A549 treated with AZD2906 at 1 μM for 4 hours (cell line): ENCODE measurements at places on chromosomes 13 and 19. TPM values are rescaled to one million over a fixed set of nuclear protein-coding genes. Genes with fewer than 3 reads are reported as not detected.

Gene NANOS2
- not detected in 5 replicates for total RNA-seq

Gene SWSAP1
- 1.3 to 2.1 TPM (median 1.8 TPM) in 5 replicates for total RNA-seq

Gene LRRC4B
- 0.41 to 0.55 TPM (median 0.44 TPM) in 5 replicates for total RNA-seq

Gene ZNF723
- not detected in 5 replicates for total RNA-seq

Gene CAPN12
- 4.5 to 7.3 TPM (median 6.3 TPM) in 5 replicates for total RNA-seq

Gene CGB5
- 0.52 to 1.0 TPM (median 0.68 TPM) in 5 replicates for total RNA-seq

Gene ADM5
- total RNA-seq: 2.9 to 5.7 TPM (median 5.0 TPM) in 5 replicates

Gene ZNF99
- not detected in 5 replicates for total RNA-seq

Gene OR10H4
- not detected in 5 replicates for total RNA-seq

Gene HS6ST3
- not detected in 5 replicates for total RNA-seq

Gene OR10H3
- not detected in 5 replicates for total RNA-seq

Gene LAIR2
- total RNA-seq: not detected in 5 replicates

Gene IL11
- total RNA-seq: 9.6 to 11.2 TPM (median 10.5 TPM) in 5 replicates

Gene SYCN
- total RNA-seq: not detected in 5 replicates

Gene NKG7
- not detected in 5 replicates for total RNA-seq

Gene LGALS4
- 0.22 to 0.75 TPM (median 0.34 TPM) in 5 replicates for total RNA-seq

Gene HIPK4
- total RNA-seq: 0.28 to 0.43 TPM (median 0.33 TPM) in 5 replicates

Gene BCL2L12
- total RNA-seq: 57.1 to 73.6 TPM (median 72.4 TPM) in 5 replicates

Gene LILRB5
- 0.03 to 0.06 TPM (median 0.05 TPM) in 4 of 5 replicates, not detected in the other for total RNA-seq

Gene CGB8
- total RNA-seq: 1.6 to 3.0 TPM (median 2.6 TPM) in 5 replicates

Gene LGALS14
- not detected in 5 replicates for total RNA-seq

Gene TUBA3C
- total RNA-seq: 0.07 to 0.11 TPM (median 0.11 TPM) in 3 of 5 replicates, not detected in the others

Gene C19orf38
- 0.10 to 0.13 TPM in 2 of 5 replicates, not detected in the others for total RNA-seq

Gene PALM
- 11.4 to 15.5 TPM (median 14.4 TPM) in 5 replicates for total RNA-seq

Gene ONECUT3
- 0.01 to 0.02 TPM (median 0.02 TPM) in 3 of 5 replicates, not detected in the others for total RNA-seq

Gene ARHGAP45
- 2.8 to 5.5 TPM (median 5.4 TPM) in 5 replicates for total RNA-seq
